Lower lobe of right lung (tissue), 2 donors: ENCODE measurements at places on chromosomes 7 and 10.
A peak's percentile ranks its signal among the peaks of the same experiment; 100 is the strongest.

DNA sequence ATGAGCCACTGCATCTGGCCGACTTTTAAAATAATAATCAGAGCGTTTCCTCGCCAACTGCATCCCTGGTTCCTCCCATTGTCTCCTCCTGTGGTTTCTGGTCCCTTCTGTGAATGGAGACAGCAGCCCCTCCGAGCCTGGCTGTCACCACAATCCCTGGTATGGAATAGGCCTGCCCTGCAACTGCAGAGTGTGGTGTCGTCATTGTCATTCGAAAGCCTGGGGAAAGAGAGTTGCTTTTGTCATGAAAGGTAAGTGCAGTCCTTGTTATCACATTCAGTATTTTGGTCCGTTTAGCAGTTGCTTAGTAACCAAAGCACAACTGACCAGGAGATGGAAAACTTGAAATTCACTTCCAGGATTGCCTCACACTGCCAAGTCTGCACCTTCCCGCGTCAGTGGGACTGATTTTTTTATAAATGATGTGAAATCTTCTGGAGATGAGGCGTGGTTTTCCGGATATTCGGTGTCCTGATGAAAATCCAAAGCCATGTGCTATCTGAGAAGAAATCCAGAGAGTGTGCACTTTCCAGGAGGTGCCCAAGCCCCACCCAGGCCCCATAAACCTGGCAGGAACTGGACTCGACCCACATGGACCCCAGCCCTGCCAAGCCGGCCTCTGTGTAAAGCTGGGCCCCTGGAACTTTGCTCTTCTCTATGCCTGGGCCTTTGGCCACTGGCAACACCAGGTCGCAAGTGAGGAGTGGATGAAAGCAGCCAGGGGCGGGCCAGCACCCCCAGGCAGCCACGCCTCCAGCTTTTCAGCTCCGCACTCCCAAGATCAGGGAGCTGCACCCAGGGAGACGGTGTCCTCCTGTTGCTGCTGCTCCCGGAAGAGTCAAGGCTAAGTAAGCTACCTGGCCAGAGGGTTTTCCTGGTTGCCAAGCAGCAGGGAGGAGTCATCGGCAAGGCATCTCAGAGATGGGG, 133.7 kb upstream of the SH2B2 start:
- no peak for DNase-seq

GRCh38 chr10:30534465-30535144, 94.9 kb downstream of the LYZL2 start:
- DNase-seq: peak; percentile 54

DNA sequence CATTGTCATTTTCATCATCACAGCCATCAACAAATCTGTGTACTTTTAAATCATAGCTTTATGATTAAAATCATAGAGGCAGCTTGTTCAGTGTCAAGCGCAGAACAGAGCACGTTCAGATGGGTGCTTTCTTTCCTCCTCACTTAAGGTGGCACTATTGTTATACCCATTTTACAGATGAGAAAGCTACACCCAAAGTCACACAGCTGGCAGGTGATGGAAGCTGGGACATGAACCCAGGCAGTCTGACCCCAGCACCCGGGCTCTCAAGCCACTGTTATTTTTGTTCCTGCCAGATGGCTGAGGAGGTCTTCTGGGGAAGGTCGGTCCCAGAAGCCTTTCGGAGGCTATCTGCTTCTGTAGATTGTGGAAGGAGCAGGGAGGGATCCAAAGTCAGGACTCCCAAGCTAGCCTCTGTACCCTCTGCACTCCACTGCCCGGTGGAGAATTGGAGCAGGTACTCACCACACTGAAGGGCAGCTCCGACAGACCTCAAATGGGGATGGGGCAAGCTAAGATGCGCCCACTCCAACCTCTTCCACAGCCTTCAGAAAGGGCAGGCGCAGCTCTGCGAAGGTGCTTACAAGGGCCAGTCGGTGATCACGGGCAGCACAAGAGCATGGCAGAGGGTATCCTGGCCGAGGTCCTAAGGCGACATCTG, 610 bp downstream of the AVPI1 start:
- DNase-seq: no peak

DNA sequence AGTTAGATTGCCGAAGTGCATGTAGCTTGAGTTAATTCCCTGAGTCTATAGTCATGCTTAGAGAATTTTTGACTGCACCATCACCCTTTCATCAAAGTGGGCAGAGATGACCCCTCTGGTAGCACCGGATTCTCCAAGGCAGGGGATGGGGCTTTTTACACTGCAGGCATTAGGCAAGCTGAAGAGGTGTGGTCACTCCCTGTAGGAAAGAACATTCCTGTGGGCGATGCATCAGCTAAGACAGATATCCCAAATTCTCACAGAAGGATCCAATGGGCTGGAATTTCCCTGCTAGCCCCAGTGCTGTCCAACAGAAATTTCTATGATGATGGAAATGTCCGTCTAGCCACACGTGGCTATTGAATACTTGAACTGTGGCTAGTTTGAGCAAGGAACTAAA, 118.2 kb downstream of the ADAM12 start:
- no peak for DNase-seq

GRCh38 chr7:44762300-44762699, 13.7 kb downstream of the ZMIZ2 start:
- DNase-seq: no peak

GRCh38 chr10:72074574-72075375, 13.6 kb downstream of the SPOCK2 start:
- peak; percentile 31 for DNase-seq

GRCh38 chr10:17801507-17801906, 7.6 kb upstream of the MRC1 start:
- DNase-seq: no peak

- DNase-seq: no peak
These were observed 194.4 kb downstream of the TNS3 start for GRCh38 chr7:47387506-47387905.

DNA sequence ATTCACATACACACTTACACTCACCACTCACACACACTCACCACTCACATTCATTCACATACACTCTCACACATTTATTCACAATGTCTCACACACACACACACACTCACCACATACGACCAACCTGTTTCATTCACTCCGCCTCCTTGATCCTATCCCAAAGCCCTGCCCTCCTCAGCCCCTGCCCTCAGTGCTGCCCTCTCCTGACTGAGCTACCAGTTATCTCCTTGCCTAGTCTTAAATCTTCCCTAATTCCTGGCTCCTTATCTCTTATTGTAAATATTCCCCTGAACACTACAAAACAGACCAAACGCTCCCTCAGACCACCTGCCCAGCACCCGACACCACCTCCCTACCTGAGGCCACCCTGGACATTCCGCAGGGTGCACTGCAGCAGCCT, 26.1 kb upstream of the C10orf120 start:
- DNase-seq: no peak

- DNase-seq: no peak
These were observed 97.6 kb downstream of the LYZL1 start for GRCh38 chr10:29386342-29386999.
